Activated CD8-positive, alpha-beta memory T cell treated with anti-CD3 and anti-CD28 coated beads for 4 hours (primary cell): ENCODE measurements at places on chromosomes 4 and X.

DNA sequence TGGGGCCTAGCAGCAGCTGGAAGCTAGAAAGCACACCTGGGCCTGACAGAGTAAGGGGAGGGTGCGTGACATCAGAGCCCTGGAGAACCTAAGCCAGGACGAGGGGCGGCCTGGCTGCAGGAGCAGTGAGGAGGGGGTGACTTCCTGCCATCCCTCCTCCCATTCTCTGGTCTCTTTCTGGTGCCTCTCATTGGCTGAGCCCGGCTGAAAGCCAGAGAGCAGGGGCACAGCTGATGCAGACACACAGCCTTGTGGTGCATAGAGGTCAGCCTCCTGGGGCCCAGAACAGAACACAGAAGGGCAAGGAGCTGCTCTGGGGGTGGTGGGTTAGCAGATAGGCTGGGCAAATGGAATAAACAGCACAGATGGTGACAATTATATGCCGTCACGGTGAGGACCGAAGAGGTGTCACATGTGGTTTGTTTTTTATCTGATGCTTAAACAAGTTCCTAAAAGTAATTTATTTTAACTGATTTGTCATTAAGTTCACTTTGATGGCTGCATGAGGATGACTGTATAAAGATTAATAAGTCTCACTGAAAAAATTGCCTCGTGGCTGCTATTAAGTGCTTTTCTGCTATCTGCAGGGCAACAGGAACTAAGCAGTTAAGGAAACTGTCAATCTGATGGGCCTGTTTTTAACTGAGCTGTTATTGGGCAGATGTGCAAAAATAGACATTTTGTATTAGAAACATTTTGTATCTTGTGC lies 102.0 kb downstream of the FNIP2 start:
- no peak for DNase-seq

DNA sequence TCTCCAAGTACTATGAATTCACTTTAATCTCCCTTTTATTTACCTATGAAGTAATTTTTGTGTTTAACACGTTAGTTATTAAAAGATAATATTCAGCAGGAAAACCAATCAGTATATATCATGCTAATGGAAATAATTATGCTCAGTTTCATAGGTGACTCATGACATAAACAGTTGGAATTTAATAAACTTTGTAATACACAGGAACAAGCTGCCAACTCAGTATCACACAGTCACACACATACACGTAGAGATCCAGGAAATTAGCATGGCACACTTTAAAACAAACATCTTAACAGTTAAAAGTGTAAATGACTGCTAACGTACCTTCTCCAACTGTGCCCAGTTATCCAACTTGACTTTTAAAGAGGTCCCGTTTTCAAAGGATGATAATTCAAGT lies 2.3 kb downstream of the SPATA4 start:
- DNase-seq, result no peak

DNA sequence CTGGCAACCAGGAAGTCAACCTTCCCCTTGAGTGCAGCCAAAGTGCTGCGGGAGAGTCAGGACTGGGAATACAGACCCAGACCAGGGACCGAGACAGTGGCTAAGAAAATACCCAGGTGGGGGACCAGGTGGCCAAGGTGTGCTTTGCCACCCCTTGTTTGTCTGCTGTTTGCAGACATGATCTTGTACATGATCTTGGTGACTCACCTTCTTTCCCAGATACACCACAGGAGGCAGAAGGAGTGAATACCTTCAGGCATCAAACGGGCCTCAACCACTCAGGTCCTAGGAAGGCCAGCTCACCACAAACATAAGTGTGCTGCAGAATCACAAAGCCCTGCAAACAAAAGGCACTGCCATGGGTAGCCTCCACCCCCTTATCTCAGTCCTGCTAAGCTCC lies 62.0 kb downstream of the CNGA2 start:
- no peak for DNase-seq

DNA sequence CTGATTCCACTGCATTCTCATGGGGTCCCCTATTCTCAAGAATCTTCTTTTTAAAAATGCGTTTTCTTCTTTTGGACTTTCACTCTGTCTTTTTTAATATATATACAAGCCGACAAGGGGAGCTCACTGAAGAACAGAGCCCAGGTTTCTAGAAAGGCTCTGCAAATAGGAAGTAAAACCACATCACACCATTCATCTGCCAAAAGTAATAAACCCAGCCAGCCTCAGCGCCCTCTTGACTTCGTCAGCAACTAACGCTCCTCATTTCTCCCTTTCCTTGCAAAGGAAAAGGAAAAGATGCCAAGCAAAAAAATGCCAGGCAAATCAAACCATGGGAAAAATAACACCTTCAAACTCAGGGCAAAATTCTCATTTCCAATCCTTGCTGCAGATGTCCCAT lies 136.4 kb downstream of the HHIP start:
- DNase-seq, result no peak

DNA sequence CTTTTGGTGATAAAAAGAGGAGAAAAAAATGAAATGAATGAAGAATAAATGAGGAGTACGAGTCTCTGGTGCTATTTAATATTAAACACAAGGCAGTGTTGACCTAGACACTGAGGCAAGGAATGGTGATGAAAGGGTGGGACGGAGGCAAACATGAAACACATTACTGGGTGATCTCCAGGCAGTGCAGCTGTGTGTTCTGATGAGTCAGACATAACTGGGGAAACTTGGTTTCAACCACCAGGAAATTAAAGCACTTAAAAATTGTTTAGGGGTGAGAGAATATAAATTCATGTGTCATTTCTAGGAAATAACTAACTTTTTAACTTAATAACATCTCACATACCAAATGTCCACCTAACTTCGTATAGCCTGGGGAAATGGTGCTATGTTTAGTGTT lies 19.7 kb upstream of the CXCL6 start:
- no peak for DNase-seq

- peak; percentile 16 for DNase-seq
These were observed 861 bp downstream of the SEC24D start for GRCh38 chr4:118834960-118835569.

- DNase-seq, result no peak
These were observed 276.7 kb upstream of the KLF3 start for GRCh38 chr4:38387348-38387747.

GRCh38 chrX:102042372-102043325 lies 82.8 kb upstream of the TCEAL2 start:
- no peak for DNase-seq

GRCh38 chr4:4631150-4631549 lies 89.3 kb upstream of the STX18 start:
- no peak for DNase-seq

DNA sequence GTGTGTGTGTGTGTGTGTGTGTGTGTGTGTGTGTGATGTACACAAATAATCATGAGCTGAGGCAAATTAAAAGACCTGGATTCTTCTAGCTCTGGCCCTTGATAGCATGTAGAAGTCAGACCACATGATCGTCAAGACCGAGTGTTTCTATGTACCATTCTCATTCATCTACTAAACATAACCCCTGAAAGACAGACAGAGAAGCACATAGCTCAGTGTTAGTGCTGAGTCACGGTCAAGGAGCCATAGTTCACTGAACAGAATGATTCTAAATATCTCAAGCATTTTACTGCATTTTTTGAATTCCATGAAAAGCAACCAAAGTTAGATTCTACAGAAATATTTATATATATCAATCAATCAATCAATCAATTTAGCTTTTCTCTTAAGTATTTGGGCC lies 412.3 kb upstream of the CXorf51A start:
- DNase-seq, result no peak

- DNase-seq, result no peak
These were observed 87.0 kb upstream of the TSPAN5 start for GRCh38 chr4:98745366-98745765.

DNA sequence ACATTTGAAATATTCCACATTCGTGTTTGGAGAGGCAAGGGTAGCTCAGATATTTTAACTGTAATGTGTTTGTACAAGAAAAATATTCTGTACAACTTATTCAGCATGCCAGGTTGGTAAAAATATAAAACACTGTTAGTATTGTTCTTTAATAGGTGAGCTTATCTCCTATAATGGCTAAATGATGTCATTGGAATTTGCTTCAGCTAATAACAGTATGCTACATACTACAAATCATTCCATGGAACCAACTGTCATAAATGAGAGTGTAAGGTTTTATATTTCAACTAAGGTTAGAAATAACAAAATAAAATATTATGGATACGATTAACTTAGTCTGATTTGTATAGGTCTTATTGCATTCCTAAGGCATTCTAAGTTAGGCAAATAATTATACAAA lies 206.6 kb downstream of the ADGRL3 start:
- no peak for DNase-seq

GRCh38 chr4:138452826-138453225 lies 210.7 kb upstream of the SLC7A11 start:
- no peak for DNase-seq

DNA sequence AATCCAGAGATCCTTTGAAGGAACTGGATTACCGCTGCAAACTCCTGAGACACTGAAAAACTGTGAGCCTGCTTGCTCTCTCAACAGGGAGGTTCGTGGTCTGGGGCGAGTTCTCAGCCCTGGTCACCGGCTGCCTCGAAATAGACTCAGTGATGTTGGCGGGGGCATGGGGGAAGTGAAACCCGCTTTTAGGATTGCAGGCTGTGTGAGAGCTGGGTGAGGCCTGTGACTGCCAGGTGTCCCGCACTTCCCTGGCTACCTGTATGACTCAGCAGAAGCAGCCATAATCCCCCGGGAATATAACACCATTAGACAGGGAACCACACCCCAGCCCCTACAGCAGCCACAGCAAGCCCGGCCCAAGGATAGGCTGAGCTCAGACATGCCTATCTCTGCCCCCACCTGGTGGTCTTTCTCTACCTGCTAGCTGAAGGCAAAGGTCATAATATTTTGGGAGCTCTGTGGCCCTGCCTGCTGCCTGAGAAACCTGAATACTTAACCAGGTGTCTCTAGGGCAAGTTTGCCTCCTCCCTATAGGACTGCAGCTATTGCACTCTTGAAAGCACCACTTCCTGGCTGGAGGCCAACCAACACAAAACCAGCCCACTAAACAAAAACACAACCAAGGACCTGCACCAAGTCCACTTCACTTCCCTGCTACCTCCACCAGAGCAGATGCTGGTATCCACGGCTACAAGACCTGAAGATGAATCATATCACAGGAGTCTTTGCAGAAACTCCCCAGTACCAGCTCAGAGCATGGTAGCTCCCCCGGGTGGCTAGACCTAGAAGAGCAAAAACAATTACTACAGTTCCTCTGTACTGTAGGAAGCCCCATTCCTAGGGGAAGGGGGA lies 202.0 kb downstream of the RRAGB start:
- no peak for DNase-seq

- DNase-seq, result no peak
These were observed 36.3 kb upstream of the REST start for GRCh38 chr4:56871371-56871866.

DNA sequence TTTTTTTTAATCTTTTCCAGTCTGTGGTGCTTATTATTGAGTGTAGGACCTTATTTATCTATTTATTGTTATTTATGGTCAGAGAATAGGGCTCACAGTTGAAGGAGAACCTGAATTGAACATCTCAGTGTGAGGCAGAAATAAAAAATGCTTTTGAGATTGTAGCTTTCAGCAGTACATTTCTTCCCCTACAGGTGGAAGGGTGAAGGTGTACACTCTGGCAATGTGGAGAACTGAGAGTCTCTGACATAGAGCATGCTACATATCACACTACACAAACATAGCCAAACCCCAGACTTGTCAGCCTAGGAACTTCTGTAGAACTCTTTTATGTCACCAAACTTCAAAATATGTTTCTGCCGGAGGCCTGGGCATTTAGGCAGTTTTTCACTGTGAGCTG lies 140.2 kb downstream of the STIM2 start:
- no peak for DNase-seq

DNA sequence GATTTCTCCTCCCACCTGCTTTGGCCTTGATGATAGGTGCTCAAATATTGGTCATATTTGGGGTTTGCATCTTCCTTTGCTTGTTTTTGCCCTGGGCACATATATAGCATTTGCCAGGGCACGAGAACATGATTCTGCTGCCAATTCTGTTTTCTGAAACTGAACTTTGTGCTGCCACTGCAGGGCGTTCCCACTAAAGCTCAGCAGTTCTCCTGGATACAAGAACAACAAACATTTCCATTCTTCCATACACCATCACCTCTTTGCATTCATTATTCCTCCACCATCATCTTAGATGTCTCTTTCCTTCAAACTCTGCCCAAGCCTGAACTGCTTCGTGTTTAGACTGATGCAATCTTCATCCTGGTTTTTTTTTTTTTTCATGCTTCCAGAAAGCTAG lies 36.3 kb upstream of the GATB start:
- DNase-seq, result no peak

GRCh38 chrX:122703762-122704161 lies 480.3 kb upstream of the GRIA3 start:
- DNase-seq, result no peak

DNA sequence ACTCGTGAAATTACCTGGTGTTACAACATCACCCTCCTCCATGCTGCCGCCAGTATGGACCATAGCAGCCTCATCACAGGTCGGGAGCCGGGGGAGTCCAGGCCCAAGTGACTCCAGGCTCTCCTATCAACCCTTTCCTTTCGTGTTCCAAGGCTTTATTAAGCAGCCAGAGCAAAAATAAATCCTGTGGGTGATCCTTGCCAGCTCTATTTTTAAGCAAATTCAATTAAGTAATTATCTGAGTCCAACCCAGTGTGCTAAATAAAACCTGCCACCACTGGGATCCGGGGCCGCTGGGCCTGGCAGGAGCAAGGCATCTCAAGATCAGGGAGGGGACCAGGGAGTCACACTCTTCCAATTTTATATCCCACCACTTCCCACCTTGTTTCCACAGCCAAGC lies 80.7 kb upstream of the PRPS1 start:
- DNase-seq, result no peak

DNA sequence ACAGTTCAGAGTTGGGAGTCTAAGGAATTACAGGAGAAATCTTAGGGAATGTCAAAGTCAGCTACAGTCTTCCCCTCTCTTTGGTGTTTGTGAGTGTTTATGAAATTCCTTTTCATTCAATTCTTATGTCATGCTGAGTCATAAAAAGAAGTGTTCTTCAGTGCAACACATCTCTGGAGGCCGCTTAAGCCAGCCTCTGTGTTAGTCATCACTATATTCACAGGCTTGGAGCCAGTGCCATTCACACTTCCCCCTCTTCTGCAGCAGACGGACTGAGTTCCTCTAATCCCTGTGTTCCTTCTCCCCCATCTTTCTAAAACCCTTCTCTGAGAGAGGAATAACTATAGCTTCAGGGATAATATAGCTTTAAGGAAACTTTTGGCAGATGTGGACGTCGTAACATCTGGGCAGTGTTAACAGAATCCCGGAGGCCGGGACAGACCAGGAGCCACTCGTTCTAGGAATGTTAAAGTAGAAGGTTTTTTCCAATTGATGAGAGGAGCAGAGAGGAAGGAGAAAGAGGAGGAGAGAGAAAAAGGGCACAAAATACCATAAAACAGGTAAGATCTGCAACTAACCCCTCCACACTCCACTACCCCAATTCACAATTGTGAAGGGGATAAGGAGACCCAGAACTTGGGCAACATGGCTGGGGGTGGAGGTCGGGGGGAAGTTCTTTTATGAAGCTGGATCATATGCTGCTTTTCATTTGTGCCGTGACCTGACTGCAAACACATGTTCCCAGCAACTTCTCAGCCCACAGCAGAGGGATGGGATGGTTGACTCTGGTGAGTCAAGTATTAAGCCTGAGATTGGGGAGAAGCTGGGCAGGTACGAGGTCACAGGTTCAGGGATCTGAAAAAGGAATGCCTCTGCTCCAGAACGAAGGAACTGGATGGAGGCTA lies at the start of gene SRPX2:
TSS of gene SRPX2 (plus strand) at position 244 of the 905 bp plus-strand sequence. CDS start 2,124 bp downstream, outside the sequence.
- no peak for DNase-seq

- no peak for DNase-seq
These were observed 175.5 kb downstream of the CAMK2D start for GRCh38 chr4:113586072-113586471.
